ENCODE measurements at places on chromosomes 4 and X.

GRCh38 chr4:128320656-128321055 lies 33.0 kb upstream of the PGRMC2 start:
- DNase-seq = no peak

- DNase-seq = no peak
These were observed 331.8 kb upstream of the TENM3 start for GRCh38 chr4:181911420-181911819.

DNA sequence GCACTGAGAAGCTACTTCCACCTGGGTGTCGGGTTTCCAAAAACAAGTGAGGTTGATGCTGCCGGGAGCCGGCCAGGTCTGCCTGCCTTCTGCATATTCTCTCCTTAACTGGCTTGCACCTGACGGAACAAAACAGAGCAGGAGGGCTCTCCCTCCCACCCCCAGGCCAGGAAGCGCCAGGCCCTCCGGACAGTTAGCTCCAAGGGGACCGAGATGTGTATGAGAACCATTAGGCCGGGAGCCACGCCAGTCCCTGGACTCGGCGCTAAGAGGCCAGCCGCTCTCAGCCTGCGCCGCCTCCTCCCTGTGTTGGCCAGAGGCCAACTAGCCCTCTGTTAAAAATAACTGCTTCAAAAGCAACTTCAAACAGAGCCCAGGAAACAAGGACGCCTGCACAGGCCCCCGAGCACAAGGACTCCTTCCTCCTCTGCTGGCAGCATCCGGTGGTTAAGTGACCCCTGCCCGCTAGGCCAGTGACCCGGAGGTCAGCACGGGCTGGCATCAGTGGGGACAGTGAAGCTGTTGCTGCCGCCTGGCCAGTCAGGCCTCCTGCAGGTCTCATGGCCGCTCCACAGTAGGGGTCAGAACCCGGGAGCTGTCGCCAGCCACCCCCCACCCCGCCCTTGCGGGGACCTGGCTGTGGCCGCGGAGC lies 107.9 kb downstream of the ABLIM2 start:
- DNase-seq = no peak

- no peak for DNase-seq
These were observed 136.0 kb downstream of the GABRG1 start for GRCh38 chr4:45987858-45988257.

DNA sequence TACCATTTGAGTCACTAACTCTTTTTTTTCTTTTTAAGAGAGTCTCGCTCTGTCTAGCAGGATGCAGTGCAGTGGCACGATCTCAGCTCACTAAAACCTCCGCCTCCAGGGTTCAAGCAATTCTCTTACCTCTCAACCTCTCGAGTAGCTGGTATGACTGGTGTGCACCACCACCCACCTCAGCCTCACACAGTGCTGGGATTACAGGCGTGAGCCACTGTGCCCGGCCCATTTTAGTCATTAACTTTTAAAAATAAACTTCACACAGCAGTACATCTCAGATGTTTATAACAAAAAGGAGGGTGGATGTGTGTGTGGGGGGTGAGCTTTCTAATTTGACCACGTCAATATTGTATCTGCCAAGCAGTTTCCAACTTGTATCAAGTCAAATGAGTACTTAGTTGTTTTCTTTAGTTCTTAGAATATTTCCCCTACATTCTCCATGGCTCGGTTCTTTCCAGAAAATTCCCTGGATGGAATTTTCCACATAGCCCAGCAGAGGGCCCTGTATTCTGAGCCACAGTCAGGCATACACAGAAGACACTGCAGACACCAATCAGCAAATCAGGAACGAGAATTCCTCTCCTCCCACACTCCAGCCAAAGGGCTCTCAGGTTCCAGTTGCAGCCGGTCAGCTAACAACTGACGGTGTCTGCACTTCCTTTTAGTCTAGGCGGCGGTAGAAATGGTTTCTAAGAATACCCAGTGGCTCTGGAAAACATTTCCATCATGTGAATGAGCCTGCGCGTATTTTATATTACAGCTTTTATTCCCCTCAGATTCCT lies 20.1 kb upstream of the ARAF start:
- DNase-seq = peak; percentile 58

- DNase-seq = no peak
These were observed 24.4 kb upstream of the CITED1 start for GRCh38 chrX:72330131-72330530.

GRCh38 chr4:6885953-6886557 lies 23.6 kb upstream of the TBC1D14 start:
- peak; percentile 45 for DNase-seq

- no peak for DNase-seq
These were observed 16.8 kb downstream of the DCX start for GRCh38 chrX:111395149-111395548.

DNA sequence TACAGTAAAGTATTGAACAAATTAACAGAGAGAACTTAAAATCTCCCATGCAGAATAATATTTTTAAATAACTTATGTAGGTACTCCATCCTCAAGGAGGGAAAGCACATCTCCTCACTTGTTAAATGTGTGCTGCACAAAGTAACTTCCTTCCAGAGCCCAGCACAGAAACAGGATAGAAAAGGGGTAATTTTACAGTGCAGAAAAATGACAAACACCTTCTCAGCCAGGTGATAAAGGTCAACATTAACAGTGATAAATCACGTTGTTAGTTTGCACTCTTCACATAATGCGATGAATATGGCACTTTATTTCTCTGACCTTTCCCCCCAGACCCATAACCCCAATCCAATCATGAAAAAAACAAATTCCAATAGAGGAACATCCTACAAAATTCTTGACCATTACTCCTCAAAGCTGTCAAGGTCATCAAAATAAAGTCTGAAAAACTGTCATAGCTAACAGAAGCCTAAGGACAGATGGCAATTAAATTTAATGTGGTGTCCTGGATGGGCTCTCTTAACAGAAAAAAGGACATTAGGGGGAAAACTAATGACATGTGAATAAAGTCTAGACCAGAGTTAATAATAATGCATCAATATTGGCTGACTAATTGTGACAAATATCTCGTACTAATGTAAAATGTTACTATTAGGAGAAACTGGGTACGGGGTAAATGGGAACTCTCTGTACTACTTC lies 547.4 kb upstream of the AGA start:
- DNase-seq = no peak

GRCh38 chr4:56681158-56681852 lies at the start of gene HOPX:
TSS of gene HOPX (minus strand) at chr4:56681296. CDS start at chr4:56657816, 23,480 bp downstream.
- DNase-seq = peak; percentile 42
